Right atrium auricular region (tissue), 2 donors: ENCODE measurements at places on chromosomes 11 and 22. TPM values are rescaled to one million over a fixed set of nuclear protein-coding genes. Genes with fewer than 3 reads are reported as not detected.

GRCh38 chr22:24389680-24390079, 37.7 kb upstream of the ADORA2A start:
- H3K27ac ChIP-seq, result peak overlapping the region; percentile 53
- no peaks in the 10 kb centered on the region for H3K36me3 ChIP-seq
- H3K4me1 ChIP-seq, result no peaks in the 10 kb centered on the region
- no peak overlapping the region for H3K4me3 ChIP-seq

GRCh38 chr22:49964136-49965090, 3.8 kb downstream of the PIM3 start:
- H3K27ac ChIP-seq, result peak overlapping the region; percentile 96
- no peak for DNase-seq
- peaks cover 30% of the 10 kb centered on the region for H3K36me3 ChIP-seq
- no peak overlapping the region for H3K4me3 ChIP-seq
- no peaks in the 10 kb centered on the region for H3K4me1 ChIP-seq

GRCh38 chr11:16921019-16921418, 93.2 kb downstream of the PLEKHA7 start:
- no peak for DNase-seq
- H3K4me3 ChIP-seq, result no peak overlapping the region
- no peak overlapping the region for H3K27ac ChIP-seq
- H3K27me3 ChIP-seq, result no peaks in the 10 kb centered on the region

GRCh38 chr11:29161191-29161590, 855.6 kb downstream of the KCNA4 start:
- no peaks in the 10 kb centered on the region for H3K36me3 ChIP-seq
- H3K27me3 ChIP-seq, result no peaks in the 10 kb centered on the region
- H3K27ac ChIP-seq, result no peak overlapping the region
- no peak overlapping the region for H3K4me3 ChIP-seq
- no peak for DNase-seq

DNA sequence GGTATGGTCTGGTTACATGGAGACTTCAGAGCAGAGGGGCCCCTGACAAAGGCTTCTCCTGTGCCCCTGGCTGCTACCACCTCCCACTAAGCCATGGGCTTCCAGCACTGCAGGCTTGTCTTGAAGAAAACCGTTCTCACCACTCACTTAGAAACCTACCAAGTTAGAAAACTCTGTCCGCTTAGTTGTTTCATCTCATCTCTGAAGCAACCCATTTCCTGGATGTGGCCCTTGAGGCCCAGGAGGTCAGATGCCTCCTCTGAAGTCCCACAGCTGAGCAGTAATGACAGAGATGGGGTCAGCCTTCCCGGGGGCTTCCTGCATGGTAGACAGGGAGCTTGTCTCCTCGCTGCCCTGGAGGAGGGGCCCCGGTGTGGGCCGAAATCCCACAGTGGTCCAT, 12.9 kb downstream of the CSF2RB start:
- H3K27ac ChIP-seq, result no peak overlapping the region
- no peak overlapping the region for H3K4me3 ChIP-seq
- no peaks in the 10 kb centered on the region for H3K27me3 ChIP-seq
- H3K36me3 ChIP-seq, result no peaks in the 10 kb centered on the region
- DNase-seq, result peak; percentile 36
- H3K4me1 ChIP-seq, result peaks cover 11% of the 10 kb centered on the region

GRCh38 chr22:37942133-37942532, 11.3 kb downstream of the C22orf23 start:
- no peak overlapping the region for H3K4me3 ChIP-seq
- no peak for DNase-seq
- H3K36me3 ChIP-seq, result peaks cover 27% of the 10 kb centered on the region

DNA sequence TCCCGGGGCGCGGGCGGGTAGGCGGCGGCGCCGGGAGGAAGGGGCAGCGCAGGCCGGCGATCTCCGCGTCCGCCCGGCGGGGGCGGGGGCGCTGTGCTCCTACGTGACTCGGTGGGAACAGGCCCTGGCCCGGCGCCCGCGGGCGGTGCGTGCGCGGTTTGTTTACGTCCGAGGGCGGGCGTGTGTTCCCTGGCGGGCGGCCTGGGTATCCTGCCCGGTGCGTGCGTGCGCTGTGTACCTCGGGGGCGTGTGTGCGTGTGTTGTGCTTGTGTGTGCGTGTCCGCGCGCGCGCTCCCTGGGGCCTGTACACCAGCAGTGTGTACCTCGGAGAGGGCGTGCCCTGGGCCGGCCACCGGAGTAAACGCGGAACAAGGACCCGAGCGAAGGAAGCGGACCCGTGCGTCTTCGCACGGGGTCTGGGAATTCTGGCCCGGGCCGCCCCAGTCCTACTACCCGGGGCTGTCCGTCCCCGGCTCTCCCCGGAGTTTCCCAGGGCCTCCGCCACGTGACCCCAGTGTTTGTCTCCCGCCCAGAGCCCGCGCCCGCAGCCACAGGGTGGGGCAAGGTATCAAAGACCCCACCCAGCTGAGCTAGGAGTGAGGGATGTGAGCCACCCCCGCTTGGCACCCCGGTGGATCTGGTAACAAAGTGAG, 769 bp downstream of the MAFF start:
- no peaks in the 10 kb centered on the region for H3K36me3 ChIP-seq
- DNase-seq, result peak; percentile 93
- H3K4me3 ChIP-seq, result peak overlapping the region; percentile 95

GRCh38 chr11:128508770-128509510, 78.4 kb downstream of the ETS1 start:
- H3K27ac ChIP-seq, result peak overlapping the region; percentile 36
- H3K4me1 ChIP-seq, result no peaks in the 10 kb centered on the region
- no peak overlapping the region for H3K4me3 ChIP-seq
- no peak for DNase-seq
- peaks cover 15% of the 10 kb centered on the region for H3K36me3 ChIP-seq

DNA sequence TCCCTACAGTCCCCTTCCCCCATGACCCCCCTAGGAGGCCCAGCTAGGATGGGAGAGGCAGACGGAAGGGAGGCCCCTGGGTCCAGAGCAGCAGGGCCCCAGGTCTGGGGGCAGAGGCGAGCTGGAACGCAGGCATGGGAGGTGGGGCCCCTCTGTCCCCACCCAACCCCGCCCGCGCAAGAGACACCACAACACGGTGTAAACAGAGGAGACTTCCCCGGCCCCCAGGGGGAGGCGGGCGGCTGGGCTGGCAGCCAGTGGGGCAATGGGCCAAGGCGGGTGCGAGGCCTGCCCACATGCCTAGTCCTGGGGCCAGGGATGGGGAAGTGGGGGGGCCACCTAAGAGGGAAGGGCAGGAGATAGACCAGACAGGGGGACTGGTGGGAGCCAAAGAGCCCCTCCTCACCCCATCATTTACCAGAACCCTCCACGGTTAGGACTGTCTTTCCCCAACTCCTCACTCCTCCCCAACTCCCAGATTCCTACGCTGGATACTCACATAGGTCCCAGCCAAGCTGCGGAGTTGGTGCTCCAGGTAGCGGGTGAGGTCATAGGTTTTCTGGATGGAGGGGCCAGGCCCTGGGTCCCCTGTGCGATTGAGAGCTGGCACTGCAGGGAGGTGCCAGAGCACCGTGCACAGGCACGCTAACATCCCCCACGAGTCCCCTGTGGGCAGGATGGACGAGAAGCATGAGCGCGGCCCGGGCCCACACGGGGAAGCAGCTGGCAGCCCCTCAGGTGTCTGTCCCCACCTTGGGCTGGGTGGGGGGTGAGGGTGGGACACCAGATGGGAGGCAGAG, 6.2 kb downstream of the CLCF1 start:
- peak overlapping the region; percentile 79 for H3K27ac ChIP-seq
- no peak for DNase-seq

- H3K36me3 ChIP-seq, result no peaks in the 10 kb centered on the region
- peaks cover 32% of the 10 kb centered on the region for H3K4me1 ChIP-seq
- no peak within 1 kb of the TSS for H3K27ac ChIP-seq
- peak; percentile 65 for DNase-seq
- H3K27me3 ChIP-seq, result peaks cover 7% of the 10 kb centered on the region
Measured at GRCh38 chr11:13008625-13009475, at the start of gene RASSF10. Gene RASSF10, plus strand, starts transcription at chr11:13009316. Its CDS starts 261 bp downstream, at chr11:13009577.

DNA sequence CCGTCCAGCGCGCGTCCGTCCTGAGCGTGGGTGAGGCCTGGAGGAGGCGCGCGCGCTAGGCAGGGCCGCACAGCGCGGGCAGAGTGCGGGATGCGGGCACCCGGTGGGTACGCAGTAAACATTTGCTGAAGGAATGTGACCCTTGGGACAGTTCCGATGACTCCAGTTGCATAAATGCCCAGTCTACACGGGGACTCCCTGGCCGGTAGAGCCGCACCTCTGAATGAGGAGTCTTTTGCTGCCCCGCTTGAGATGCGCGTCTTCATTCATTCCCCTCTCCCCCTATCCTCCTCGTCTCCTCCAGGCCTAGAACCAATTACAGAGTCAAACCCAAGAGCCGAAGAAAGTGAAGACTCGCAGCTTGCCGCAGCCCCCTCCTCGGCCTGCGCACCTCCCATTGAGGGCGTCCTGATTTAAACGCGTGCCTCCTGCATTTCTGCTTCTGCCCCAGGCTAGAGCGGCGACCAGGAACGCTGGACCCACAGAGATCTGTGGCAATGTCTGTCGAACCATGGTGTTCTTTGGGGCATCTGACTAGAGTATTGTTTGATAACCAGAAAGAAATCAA, 729 bp upstream of the CHKB start:
- no peaks in the 10 kb centered on the region for H3K36me3 ChIP-seq
- DNase-seq, result no peak
- peaks cover 36% of the 10 kb centered on the region for H3K4me1 ChIP-seq
- peak overlapping the region; percentile 69 for H3K4me3 ChIP-seq

- no peak overlapping the region for H3K27ac ChIP-seq
- H3K36me3 ChIP-seq, result no peaks in the 10 kb centered on the region
- no peaks in the 10 kb centered on the region for H3K4me1 ChIP-seq
- no peak for DNase-seq
Measured at GRCh38 chr11:69689484-69690319, 14.1 kb downstream of the FGF19 start.

DNA sequence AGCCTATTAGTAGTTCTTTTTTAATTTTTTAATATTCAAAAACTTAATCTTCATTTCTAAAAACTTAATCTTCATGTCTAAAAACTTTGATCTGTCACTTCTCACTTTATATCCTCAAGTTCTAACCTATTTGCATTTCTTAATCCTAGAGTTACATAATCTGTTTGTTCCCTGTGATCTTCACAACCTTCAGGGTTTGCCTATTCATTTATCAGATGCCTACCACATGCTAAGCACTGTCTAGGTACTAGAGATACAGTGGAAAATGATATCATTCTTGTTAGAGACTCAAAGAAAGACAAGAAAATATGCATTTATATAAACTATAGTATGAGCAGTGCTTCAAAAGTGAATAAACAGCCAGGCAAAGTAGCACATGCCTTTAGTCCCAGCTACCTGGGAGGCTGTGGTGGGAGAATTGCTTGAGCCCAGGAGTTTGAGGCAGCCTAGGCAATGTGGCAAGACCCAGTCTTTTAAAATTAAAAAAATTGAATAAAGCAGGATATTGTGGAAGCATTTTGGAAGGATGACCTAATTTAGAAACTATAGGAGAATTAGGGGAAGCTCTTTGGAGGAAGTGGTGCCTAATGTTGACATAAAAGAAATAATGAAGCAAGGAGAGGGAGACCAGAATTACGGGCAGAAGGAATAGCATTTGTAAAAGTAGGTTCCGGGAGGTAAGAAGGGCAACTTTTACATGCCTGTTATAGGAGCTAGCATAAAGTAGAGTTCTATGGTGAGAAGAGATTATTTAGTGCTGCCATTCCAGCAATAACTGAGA, 54.4 kb upstream of the GRK2 start:
- DNase-seq, result no peak
- no peak overlapping the region for H3K27ac ChIP-seq
- no peak overlapping the region for H3K4me3 ChIP-seq
- peaks cover 79% of the 10 kb centered on the region for H3K36me3 ChIP-seq

DNA sequence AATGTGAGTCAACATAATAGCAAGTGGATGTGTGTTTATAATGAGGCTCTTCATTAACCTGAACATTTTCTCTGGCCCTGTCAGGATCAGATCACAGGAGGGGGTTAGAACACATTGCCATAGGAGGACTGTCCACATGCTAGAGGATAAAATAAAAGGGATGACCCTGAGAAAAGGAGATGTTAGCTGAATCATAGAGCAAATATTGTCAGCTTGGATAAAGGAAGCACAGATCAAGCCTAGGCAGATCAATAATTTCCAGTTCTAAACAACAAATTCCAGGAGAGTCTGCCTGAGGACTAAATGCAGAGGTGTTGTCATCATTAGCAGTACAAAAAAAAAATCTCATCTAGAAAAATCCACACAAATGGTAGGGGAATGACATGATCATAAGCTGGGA, 337.9 kb downstream of the LRRC4C start:
- H3K36me3 ChIP-seq, result no peaks in the 10 kb centered on the region
- H3K27me3 ChIP-seq, result no peaks in the 10 kb centered on the region
- DNase-seq, result no peak
- no peak overlapping the region for H3K27ac ChIP-seq
- H3K4me3 ChIP-seq, result no peak overlapping the region
- no peaks in the 10 kb centered on the region for H3K4me1 ChIP-seq

DNA sequence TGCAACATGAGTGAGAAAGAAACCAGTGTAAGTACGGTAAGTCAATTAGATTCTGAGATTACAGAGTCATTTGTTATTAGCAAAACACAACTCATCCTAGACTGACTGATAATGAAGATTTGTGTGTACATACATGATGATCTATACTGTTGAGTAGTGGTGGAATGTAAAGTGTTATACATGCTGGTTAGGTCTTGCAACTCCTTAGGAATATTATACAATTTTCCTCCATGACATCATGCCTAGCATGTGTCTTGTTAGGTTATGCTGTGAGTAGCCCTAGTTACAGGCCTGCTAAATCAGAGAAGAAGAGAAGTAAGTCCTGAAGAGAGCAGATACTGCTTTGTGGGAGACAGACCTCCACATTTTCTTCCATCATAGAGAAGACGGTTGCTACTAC, 880.6 kb downstream of the LUZP2 start:
- no peak for DNase-seq
- H3K4me3 ChIP-seq, result no peak overlapping the region
- no peaks in the 10 kb centered on the region for H3K4me1 ChIP-seq
- H3K27me3 ChIP-seq, result no peaks in the 10 kb centered on the region
- no peaks in the 10 kb centered on the region for H3K36me3 ChIP-seq

- no peaks in the 10 kb centered on the region for H3K27me3 ChIP-seq
- no peak for DNase-seq
- peaks cover 48% of the 10 kb centered on the region for H3K36me3 ChIP-seq
- H3K4me3 ChIP-seq, result no peak overlapping the region
Measured at GRCh38 chr11:74037309-74037708, 28.4 kb upstream of the UCP3 start.

GRCh38 chr11:69094111-69094914, 45.6 kb downstream of the TPCN2 start:
- H3K4me1 ChIP-seq, result peaks cover under 1% of the 10 kb centered on the region
- no peak for DNase-seq
- peaks cover 15% of the 10 kb centered on the region for H3K36me3 ChIP-seq
- no peak overlapping the region for H3K27ac ChIP-seq
- H3K4me3 ChIP-seq, result no peak overlapping the region

Gene SLC22A9
- total RNA-seq, result not detected

Gene SLC22A12
- total RNA-seq, result not detected

Gene MMP3
- total RNA-seq, result not detected

Gene CSNK2A3
- 1.3 TPM for total RNA-seq

Gene UCP2
- 8.2 TPM for total RNA-seq
